ENCODE measurements at places on chromosomes 12 and 14. TPM values are rescaled to one million over a fixed set of nuclear protein-coding genes. Genes with fewer than 3 reads are reported as not detected.

GRCh38 chr12:128467882-128468281 is 200.9 kb downstream of the TMEM132C start:
- no peak for DNase-seq

CPNE6 gene
- polyA plus RNA-seq, result not detected

DEPDC4 gene
- 0.50 TPM for polyA plus RNA-seq

GRCh38 chr14:75705014-75705413 is 44.0 kb downstream of the TTLL5 start:
- DNase-seq, result no peak

- DNase-seq, result peak; percentile 89
Observed at GRCh38 chr12:111753144-111753881, 13.4 kb upstream of the ALDH2 start.

RDH12 gene
- 0.95 TPM for polyA plus RNA-seq

TEAD4 gene
- polyA plus RNA-seq, result 10.6 TPM

GRCh38 chr12:2578211-2578610 is 216.6 kb upstream of the FKBP4 start:
- no peak for DNase-seq

PRIM1 gene
- polyA plus RNA-seq, result 4.3 TPM

HHIPL1 gene
- polyA plus RNA-seq, result 0.15 TPM

GZMH gene
- polyA plus RNA-seq, result 1.8 TPM

DNA sequence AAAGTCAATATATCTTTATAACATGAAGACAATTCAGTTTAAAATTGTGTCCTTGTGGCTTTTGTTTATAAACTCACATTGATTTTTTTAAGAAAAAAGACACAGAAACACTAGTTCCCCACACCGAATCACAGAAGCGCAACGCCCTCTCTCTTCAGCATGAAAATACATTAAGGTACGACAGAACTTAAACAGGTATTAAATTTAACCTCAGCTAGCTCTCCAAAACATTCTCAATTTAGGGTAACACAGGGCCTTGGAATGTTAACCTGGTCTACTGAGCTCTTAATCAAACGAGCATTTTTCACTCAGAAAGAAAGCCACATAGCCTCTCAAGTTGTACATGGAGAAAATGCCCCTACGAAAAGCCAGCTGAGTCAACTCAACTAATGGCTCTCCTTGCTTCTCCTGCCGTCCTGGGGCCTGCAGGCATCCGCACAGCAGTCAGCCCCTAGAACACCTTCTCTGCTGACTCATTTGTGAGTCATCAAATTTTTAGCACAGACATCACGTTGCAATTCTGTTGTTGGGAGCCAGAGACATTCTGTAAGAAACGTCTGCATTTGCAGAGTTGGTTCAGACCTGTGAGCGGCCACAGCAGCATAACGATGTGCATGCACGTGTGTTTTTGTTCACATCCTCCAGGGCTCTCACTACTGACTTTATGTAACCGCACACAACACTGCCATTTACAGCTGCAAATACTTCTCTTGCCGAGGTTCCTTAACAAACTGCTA is 141.6 kb downstream of the ITPR2 start:
- peak; percentile 53 for DNase-seq

VTI1B gene
- 82.7 TPM for polyA plus RNA-seq

TMEM119 gene
- 17.1 TPM for polyA plus RNA-seq

GRCh38 chr14:88477513-88478250 is 77.1 kb downstream of the PTPN21 start:
- DNase-seq, result no peak

DNA sequence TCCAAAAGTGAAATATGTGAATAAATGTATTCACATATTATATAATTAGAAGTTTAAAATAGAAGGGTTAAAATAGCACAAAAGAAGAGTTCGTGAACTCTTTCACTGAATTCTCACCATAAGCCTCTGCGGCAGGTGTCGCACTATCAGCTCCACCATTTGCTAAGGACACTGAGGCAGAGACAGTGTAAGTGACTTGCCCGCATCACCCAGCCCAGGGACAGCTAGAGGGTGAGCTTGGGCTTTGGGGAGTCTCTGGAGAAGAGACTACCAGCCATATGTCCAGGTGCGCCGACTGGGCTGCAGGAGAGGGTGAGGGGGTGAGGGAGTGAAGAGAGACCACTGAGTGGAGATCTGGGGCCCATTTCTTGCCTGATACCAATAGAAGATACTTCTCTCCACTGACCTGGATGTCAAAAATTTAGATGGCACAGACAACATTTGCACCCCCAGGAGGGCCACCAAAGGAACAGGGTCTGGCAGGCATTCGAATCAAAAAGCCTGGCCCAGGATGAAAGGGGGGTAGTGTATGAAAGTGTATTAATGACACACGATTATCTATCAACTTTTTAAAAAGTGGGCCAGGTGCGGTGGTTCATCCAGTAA is 28.5 kb downstream of the FAIM2 start:
- DNase-seq, result no peak

GRCh38 chr12:21300632-21301031 is 34.1 kb downstream of the SLCO1A2 start:
- no peak for DNase-seq

PYGL gene
- polyA plus RNA-seq, result 10.4 TPM

AMN gene
- 14.7 TPM for polyA plus RNA-seq

DNA sequence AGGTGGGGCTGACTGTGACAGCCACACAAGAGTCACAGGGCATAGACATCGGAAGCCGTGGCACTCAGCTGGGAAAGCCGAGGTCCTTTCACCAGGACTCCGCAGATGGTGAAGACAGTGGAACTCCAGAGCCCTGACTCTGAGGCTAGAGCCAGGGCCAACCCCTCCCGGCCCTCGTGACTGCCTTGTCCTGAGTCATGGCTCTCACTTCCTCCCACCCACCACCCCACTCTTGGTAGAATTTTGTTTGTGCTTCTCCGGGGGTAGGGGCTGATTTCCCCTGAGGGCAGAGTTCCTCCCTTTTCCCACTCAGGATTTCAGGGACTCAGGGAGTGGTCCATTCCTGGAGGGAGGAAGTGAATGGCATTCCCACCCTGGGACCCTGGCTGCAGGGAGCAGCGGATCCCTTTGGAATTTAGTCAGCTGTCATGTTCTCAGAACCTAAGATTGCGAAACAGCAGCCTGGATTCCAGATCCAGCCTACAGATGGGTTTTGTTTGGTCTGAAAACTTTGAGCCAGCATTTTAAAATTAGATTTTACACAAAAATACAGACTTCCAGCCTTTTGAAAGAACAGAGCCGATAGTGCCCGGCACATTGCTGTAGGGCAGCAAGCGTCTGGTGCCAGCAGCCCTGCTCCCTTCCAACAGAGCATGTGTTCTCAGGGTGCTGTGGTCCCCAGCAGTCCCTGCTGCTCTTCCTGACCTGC is 50.7 kb downstream of the TPCN1 start:
- peak; percentile 73 for DNase-seq

Data from stomach (tissue), 19 donors.